Left ventricle myocardium inferior (tissue), 1 donor: ENCODE measurements at places on chromosomes 7 and 10. TPM values are rescaled to one million over a fixed set of nuclear protein-coding genes. Genes with fewer than 3 reads are reported as not detected.

Gene ADAM22
- 1.9 TPM for total RNA-seq

Gene TUBB8
- not detected for total RNA-seq

Gene PDGFA
- 26.0 TPM for total RNA-seq

GRCh38 chr10:44343843-44344242, 41.1 kb downstream of the CXCL12 start:
- no peaks in the 10 kb centered on the region for H3K27me3 ChIP-seq
- peaks cover 7% of the 10 kb centered on the region for H3K36me3 ChIP-seq
- no peaks in the 10 kb centered on the region for H3K4me1 ChIP-seq
- no peak for DNase-seq
- no peak overlapping the region for H3K27ac ChIP-seq

DNA sequence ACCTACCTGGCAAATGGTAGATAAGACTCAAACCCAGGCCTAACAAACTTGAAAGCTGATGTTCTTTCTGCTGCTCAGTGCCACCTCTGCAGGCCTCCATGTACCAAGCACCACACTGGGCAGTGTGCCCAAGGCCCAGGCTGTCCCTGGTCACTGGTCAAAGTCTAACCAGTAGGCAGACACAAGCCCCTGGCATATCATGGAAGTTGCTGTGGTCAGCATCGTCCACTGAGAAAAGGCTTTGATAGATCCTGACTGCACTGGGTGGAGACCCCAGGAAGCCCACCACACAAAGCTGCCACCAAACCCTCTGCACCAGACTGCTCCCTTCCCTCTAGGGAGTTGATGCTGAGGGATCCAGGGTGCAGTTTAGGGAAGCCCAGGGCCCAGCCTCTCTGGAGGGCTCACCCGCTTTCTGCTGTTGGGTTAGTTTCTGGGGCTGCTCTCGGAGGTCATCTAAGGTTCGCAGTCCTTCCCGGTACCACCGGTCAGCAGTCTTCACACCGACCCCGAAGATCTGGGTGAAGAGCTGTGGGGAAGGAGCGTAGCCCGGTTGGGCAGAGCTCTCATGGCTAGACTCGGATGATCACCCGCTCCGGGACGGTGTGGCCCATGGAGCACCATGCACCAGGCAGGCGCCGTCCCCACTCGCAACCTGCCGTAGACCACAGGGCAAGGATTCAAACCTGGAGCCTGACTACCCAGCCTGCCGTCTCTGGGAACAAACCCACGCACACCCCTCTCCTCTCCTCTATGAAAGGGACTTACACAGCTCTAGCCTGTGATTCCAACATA, 6.0 kb downstream of the POLM start:
- no peak for DNase-seq
- H3K36me3 ChIP-seq = peaks cover 72% of the 10 kb centered on the region
- peak overlapping the region; percentile 93 for H3K27ac ChIP-seq
- H3K4me1 ChIP-seq = peaks cover 92% of the 10 kb centered on the region
- H3K27me3 ChIP-seq = no peaks in the 10 kb centered on the region
